NCI-H524 (cell line): ENCODE measurements at places on chromosomes 5 and 9.
A peak's percentile ranks its signal among the peaks of the same experiment; 100 is the strongest.

- no peak for DNase-seq
Observed at GRCh38 chr9:22528485-22528884, 81.9 kb downstream of the DMRTA1 start.

- no peak for DNase-seq
Observed at GRCh38 chr5:124393584-124394379, 352.7 kb downstream of the ZNF608 start.

DNA sequence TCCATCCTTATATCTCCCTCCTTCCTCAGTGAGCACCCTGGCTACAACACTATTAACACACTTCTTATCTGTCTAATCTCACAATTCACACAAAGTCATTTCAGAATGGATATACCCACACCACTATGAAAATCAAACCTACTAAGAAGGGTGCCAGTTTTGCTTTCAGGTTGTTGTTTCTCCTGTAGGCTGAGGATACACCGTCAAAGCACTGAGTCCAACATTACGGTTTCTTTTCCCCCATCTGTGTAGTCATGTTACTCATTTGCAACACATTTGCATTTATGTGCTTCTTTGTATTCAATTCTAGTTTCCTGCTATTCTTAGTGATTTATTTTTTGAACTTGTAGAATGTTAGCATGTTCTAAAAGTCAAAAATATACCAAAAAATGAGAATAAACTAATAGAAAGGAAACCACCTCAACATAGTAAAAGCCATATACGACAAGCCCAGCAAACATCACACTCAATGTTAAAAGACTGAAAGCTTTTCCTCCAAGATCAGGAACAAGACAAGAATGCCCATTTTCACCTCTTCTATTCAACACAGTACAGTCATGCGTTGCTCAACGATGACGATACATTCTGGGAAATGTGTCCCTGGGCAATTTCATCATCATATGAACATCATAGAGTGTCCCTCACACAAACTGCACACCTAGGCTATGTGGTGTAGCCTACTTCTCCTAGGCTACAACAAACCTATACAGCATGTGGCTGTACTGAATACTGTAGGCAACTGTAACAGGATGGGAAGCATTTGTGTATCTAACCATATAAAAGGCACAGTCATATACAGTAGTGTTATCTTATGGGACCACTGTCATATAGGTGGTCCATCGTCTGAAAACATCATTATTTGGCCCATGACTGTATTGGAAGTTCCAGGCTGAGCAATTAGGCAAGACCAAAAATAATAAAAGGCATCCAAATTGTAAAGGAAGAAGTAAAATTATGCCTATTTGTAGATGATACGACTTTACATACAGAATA is 6.3 kb downstream of the ROR2 start:
- DNase-seq, result no peak

DNA sequence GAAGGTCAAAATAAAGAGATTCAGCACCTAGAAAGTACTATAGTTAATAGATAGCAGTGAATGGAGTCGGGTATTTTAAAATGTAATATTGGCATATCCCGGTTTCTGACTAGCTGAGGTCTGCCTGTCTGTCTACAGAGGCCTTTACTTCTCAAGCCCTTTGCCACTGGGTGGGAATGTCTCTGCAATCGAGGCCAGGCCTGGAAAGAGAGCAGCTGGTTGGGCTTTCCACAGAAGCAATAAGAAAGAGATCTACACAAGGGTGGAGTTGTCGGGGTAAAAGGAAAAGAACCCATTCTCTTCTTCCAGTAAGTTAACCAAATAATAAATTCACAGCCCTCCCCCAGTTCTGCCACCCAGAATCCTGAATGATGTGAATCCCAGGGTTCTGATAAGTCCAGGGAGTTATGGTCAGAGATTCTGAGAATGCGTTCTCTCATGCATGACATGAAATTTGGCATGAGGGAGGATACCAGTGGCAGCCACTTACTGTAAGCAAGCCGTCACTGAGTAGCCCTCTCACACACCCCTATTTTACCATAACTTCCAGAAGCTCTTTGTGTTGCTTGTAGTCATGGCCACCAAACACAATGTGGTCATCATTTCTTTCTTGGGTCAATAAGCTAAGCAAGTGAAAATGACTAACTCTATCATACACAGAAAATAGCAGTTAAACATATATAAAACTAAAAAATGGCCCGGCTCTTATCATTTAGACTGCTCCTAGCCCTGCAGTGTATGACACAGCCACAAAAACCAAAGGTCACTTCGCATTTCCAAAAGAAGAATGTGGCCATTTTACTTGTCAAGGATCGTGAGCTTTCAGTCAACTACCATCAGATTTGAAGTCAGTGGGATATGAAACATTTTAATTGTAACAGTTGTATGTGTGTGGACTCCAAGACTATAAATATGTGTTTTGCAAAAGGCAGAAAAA is 185.0 kb downstream of the GLIS3 start:
- DNase-seq, result no peak

DNA sequence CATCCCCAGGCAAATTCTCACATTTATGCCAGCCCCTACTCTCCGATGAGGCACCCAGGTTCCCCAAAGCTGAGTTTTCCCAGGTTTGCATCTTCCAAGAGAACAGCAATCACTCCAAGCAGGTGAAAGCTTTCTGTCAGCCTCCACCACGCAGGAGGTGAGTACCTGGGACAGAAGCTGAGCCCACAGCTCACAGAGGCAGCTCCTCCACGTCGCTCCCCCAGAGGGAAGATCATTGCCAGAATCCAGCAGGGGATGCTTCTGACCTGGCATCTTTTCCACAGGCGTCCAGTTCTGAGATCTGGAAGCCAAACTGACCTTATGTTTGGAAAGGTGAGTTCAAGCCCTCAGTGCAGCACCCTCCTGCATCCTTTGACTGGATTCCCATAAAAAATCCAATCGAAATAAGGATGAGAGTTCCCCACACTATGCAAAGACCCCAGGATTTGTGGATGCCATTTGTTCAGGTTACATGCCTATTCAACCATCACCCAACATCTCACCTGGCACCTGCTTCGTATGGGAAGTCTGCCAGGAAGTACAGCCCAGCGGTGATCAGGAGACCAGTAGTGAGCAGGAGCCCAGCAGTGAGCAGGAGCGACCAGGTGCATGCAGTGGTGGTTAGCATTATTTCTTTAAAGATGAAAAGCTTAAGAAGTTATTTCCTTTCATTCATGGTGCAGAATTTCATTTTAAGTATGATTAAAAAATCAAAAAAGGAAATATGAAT is 47.4 kb upstream of the OLFM1 start:
- DNase-seq, result no peak

DNA sequence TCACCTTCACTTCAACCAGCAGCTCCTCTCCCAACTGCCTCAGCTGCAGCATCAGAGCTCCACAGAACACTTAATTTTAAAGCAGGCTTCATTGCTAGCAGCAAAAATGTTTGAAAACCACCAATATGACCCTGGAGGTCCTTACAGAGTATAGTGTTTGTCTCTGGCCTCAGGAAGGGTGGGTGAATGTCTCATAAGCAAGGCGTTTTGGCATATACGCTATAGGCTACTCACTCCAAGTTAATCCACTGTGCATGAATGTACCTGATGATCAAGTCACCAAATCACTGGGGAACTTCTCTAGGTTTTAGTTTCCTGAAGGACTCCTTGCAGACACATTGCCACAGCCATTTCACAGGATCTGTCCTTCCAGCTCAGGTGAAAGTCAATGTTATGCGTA is 125.3 kb downstream of the GABBR2 start:
- no peak for DNase-seq

DNA sequence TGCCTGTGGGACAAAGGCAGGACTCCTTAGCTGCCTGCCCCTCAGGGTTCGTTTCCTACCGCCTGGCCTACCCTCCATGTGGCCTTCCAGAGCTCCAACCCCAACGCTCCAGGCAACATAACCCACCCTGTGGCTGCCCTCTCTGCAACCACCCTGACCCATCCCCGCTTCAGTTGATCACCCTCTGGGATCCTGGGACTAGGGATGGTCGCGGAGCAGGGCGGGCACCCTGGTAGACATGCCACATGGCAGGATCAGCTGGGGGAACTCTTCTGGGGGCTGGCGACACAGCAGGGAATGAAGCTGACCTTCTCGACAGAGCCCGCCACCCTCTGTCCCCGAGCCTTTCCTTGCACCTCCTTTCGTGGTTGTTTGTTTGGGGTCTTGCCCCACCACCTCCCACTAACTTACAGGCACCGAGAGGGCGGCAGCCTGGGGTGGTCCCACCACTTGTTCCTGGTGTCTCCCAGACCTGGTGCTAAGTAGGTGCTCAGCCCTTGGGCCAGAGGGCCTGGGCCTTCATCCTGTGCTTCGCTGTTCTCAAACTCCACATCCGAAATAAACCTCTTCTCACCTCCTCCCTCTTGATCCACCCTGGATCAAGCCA is 243.1 kb downstream of the PBX3 start:
- no peak for DNase-seq

DNA sequence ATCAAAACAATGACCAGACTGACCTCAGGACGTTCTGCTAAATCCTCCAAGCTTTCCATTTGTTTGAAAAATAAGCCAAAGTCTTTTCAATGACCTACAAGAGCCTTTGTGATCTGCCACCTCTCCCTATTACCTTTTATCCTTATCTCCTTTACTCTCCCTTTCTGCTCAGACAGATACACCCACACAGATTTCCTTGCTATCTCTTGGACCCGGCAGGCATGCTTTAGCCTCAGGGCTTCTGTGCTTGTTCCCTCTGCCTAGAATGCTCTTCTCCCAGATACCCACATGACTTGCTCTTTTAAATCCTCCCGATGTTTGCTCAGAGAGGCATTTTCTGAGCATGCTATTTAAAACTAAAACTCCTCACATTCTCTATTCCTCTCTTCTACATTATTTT is 8.9 kb upstream of the ELOVL7 start:
- no peak for DNase-seq

DNA sequence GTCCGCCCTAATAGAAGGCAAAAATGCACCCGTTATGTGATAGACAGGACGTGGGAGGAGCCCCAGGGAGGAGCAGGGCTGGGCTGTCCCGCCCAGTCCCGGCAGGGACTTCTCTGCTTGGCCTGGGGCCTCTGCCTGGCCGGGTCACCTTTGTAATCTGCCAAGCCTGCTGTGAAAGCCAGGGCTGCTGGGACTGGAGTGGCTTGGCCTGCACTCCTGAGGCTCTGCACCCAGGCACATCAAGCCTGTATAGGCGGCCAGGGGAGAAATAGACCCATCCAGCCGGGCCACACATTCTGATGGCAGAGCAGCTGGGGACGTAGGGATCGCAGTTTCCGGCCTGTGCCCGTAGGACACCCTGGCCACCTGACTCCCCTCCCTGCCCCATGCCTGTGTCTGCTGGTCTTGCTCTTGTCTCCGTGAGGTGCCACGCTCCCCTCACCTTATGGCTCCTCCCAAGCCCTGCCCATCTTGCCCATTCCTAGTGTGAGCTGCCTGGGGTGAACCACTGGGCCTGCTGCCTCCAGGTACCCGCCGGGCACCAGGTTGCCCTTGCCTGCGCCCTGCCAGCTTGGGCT is 28.1 kb downstream of the DYNC2I2 start:
- no peak for DNase-seq

- DNase-seq, result no peak
Observed at GRCh38 chr9:27422279-27422834, 101.7 kb upstream of the IFNK start.

GRCh38 chr9:130207241-130207992 is 35.2 kb downstream of the NCS1 start:
- DNase-seq, result no peak

DNA sequence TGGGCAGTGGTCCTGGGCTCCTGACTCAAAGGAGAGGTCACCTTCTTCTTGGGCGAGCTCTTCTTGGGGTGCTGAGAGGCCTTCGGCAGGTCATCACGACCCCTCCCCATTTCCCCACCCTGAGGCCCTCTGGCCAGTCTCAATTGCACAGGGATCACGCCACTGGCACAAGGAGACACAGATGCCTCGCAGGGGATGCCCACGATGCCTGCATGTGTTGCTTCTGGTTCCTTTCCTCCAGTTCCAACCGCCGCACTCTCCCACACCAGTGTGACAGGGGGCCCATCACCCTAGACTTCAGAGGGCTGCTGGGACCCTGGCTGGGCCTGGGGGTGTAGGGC is 1.3 kb downstream of the CEL start:
- no peak for DNase-seq

- no peak for DNase-seq
Observed at GRCh38 chr9:91234523-91234922, 127.2 kb downstream of the AUH start.

- DNase-seq, result peak; percentile 38
Observed at GRCh38 chr5:134110382-134110781, 4.1 kb upstream of the TCF7 start.

DNA sequence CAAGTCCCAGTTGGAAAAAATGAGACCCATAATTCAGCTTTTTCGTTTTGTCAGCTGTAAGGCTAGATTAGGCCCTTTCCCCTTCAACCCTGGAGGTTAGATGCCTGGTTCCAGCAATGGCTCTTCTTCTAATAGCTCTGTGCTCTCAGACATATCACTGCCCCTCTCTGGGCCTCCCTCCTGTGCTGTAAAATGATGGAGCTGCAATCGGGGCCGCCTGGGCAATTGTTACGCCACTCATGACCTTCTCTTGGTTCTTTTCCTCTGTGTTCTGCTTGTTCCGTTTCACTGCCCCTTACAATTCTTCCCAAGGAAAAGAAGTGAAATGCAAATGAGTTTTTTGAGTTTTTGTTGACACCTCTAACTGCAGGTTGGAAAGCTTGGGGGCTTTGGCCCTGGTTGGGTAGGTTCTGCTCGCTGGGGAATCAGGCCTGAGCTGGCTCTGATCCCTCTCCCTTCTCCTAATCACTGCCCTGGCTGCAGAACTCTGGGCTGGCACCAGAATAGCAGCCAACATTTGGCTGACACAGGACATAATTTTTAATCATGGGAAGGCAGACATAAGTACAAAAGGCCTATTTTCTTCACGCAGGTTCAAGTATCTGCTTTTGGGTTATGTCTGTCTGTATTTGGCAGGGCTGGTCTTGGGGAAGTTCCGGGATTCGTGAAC is 110.9 kb downstream of the FOXD1 start:
- no peak for DNase-seq

GRCh38 chr5:150043657-150044328 is 42.6 kb downstream of the CSF1R start:
- no peak for DNase-seq

DNA sequence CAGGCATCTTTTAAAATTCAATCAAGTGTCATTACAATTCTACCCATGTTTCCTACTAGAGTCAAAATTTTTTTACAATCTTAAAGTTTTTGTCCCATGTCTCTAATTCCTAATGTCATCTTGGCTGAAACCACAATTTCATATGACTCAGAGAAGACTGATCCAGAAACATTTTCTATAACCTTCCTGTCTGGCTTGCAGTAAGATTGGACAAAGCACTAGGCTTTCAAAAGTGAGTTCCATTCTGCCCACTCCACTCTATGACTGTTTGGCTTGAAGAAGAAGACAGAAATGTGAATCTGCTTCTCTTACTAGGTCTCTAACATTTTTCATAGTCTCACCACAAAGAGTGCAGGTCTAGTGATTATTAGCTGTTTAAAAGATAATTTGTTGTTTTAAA is 88.8 kb downstream of the NR3C1 start:
- no peak for DNase-seq
